ENCODE measurements at places on chromosomes 7 and 10.

- DNase-seq = no peak
Observed at GRCh38 chr7:27992755-27993493, 187.7 kb downstream of the JAZF1 start.

DNA sequence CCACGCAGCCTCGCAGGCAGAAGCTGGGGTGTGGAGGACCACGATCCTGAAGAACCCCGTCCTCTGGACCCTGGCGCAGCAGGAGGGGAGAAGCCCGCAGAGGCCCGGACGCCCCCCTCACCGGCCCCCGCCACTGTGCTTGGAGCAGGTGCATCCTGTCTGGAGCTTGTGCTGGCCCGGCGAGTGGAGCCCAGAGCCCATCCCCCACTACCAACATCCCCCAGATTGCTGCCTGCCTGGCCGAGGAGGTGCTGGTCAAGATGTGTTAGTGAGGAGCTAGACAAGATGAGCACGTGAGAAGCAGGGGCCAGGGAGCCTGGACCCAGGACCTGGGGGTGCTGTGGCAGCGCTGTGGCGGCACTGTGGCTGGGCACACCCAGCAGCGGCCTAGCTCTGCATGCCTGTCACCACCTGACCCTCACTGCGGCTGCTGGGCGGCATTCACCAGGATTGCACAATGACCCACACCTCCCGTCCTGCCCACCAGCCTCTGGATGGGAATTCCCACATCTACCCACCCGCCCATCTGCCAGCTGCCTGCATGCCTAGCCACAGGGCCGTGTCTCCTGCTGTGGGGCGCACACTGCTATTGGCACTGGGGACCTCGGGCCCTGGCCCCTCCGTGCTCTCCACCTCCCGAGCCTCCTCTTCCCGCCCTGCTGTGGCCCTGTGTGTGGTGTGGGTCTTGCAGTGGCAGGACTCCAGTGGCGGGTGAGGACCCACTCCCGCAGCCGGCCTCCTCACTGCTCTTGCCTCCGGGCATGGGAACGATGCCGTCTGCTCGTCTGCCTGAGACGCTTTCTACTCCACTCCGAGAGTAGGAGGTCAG lies 11.8 kb downstream of the GPR146 start:
- no peak for DNase-seq

DNA sequence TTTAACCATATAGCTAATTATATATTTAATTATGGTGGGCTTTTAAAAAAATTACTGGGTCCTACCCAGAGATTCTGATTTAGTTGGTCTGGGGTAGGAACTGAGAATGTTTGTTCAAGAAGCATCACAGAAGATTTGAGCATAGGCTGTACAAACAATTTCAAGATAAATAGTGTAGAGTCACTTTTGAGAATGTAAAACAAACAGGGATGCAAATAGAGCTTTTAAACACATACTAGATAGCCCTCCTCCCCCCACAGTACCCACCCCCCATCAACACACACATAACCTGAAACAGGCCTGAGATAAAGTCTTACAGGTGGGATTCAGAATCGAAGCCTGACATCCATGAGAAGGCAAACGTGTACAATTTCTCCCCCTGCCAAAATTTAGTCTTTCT lies 15.6 kb upstream of the REEP3 start:
- DNase-seq = no peak

- no peak for DNase-seq
Observed at GRCh38 chr7:136247211-136247610, 270.1 kb upstream of the MTPN start.

DNA sequence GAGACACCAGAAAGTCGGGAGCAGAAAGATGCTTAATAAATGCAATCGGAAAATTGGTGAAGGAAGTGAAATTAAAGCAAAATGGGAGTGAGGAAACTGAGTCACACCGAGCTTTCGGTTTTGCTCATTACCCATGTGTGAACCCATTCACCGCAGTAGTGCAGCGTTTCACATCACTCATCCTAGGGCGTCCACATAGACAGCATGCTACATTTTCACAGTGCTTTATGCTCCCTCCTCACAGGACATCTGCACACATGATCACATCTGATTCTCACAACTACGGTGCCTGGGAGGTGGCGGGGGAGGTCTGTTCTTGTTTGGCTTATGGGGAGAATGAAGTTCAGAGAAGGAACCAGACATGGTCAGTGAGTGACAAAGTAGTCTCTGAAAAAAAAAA lies 36.6 kb upstream of the ATP6V0A4 start:
- DNase-seq = no peak

DNA sequence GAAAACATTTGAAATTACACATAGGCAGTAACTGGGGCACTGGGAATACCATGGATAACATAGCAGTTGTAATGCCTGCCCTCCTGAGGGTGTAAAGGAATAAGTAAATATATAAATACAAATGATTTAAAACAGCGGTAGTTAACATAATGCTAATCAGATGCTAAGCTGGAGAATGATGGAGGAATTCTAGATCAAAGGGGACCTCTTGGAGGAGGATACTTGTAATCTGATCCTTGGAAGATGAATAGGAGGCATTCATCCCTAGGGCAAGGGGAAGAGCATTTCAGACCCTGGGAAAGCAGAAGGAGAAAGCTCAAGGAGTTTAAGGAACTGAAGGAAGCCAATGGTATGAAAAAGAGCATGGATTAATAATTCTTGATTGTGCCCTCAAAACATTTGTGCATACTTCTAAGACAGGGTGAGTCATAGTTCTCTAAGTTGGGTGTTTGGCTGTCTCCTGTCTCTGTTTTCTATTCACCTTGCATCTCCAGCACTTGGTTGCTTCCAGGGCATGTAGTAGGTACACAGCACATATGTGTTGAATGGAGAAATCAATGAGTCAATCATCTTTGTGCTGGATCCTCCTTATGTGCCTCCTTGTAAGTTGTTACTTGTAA lies 54.8 kb upstream of the PLPP4 start:
- DNase-seq = no peak

DNA sequence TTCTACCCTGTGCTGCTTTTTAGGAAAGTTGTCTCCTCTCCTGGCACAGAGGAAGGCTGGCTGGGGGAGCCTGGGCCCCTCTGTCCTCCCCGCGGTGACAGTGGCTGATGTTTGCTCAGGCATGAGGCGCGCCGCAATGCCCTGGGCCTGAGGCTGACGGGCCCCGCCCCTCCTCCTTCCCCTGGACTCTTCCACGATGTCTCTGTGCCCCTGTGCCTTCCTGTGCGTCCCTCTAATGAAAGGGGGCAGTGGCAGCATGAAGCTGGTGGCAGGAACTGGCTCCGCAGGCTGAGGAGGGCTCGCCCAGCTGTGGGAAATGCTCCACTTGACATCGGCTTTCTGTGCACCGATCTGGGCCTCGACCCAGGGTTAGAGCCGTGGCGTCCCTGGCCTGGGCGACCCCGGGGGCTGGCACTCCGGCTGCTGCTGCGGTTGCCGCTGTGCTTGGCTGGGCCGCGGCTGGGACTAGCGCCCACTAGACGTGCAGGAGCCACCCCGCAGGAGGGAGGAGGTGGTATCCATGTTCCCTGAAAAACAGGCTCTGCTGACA lies 67.9 kb downstream of the ZNF680 start:
- no peak for DNase-seq

GRCh38 chr10:95456516-95456915 lies 104.7 kb downstream of the SORBS1 start:
- no peak for DNase-seq

DNA sequence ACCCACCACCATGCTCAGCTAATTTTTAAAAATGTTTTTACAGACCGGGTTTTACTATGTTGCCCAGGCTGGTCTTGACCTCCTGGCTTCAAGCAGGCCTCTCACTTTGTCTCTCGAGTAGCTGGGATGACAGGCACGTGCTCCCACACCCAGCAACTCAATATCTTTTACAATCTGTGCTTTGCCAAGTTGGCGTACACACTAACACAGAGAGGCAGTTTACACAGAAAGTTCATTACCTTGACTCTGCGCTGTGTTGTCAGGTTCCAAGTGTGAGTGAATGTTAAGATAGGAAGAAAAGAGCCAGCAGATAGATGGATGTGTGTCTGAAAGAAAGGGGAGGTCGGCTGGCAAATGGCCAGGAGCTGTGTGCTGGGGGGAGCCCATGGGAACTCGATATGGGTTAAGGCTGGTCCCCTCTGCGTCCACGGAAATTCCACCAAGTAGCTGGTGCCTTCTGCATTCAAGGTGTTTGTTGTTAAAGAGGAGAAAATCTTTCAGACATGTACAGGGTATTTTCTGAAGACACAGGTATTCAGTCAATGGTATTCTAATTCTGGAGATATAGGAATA lies 299.8 kb downstream of the CAMK1D start:
- DNase-seq = no peak

- DNase-seq = no peak
Observed at GRCh38 chr7:18521945-18522566, 26.5 kb downstream of the HDAC9 start.

GRCh38 chr10:17403161-17403560 lies 51.2 kb downstream of the ST8SIA6 start:
- DNase-seq = no peak

GRCh38 chr10:5385224-5385623 lies 19.4 kb downstream of the TUBAL3 start:
- DNase-seq = no peak

GRCh38 chr10:71398976-71399375 lies 2.3 kb downstream of the CDH23 start:
- no peak for DNase-seq

- no peak for DNase-seq
Observed at GRCh38 chr7:121547544-121548092, 151.5 kb upstream of the FAM3C start.

- DNase-seq = no peak
Observed at GRCh38 chr7:96728139-96728538, 18.5 kb upstream of the SEM1 start.

DNA sequence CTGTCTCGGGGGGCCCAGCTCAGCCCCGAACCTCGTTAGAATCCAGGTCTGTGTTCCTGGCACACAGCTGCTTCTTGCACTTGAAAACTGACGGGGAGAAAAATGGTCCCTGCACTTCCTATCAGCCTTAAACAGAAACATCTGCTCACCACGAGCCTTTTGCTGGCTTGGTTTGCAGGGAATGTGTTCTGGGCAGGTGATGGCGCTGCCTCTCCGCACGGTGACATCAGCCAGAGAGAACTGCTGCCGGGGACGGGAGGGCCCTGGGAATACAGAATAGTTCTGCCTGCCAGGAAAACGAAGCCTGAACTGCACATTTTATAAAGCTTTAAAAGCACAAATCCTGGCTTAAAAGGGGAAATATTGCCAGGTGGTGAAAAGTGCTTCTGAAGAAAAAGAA lies 622.5 kb downstream of the TYW1 start:
- no peak for DNase-seq

- no peak for DNase-seq
Observed at GRCh38 chr7:71795410-71795809, 616.7 kb downstream of the CALN1 start.

DNA sequence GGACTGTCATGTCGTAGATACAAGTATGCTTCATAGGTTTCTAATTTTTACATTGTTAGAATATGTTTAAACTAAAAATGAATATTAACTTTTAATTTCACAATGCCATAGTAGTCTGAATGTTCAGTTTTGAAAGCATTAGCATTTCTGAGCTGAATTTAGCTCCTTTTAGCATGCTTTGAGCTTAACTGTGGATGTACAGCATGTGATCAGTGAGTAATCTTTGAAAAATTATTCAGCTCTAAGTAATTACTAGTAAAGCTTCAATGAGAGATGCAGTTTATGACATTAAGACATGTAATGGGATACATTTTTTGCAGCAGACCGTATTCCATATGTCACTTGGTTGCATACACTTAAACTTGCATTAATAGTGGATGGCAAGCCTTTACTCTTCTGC lies 114.1 kb upstream of the WNT16 start:
- no peak for DNase-seq

DNA sequence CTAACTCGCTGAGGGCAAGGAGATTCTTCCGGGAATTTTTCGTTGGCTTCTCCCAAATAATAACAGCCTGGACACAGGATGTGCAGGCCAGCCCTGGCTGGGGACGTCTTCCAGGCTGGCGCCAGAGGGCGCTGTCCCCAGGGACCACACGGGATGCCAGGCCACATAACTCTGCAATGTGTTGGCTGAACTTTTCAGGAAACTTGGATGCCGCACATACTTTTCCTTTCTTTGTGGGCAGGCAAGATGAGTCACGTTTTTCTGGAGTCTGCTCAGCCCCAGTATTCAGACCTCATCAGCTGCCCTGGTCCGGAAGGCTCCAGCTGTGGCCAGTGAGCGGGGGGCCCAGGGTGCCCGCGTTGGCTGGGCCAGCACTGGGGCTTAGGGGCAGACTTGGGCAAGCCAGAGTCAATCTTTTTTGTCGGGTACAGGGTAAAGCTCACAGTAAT lies 122.7 kb downstream of the PRKAG2 start:
- no peak for DNase-seq
